ENCODE measurements at places on chromosomes 1 and 21.

GRCh38 chr1:55378582-55378981, 163.4 kb upstream of the USP24 start:
- no peak for DNase-seq

- DNase-seq, result no peak
These were observed 76.7 kb downstream of the SIPA1L2 start for GRCh38 chr1:232553050-232553754.

- no peak for DNase-seq
These were observed 65.7 kb downstream of the RUNX3 start for GRCh38 chr1:24864370-24864777.

DNA sequence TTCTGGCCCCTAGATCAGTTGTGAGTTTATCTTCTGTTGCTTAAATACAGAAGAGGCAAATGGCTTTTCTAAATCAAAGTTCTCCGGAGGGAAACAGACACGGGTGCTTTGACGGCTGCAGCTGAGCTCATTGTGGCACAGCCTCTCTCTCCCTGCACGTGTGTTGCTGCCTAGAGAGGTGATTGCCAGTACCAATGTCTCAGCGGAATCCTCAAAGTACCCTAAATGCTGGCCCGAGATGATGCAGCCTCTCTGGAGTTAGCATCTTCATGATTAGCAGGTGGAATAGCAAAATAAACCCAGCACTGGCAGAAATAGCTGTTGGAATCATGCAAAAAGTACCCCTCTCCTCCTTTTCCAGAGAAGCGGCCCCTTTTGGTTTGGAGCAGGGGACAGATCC, 192.2 kb downstream of the PRDM2 start:
- DNase-seq, result no peak

- DNase-seq, result no peak
These were observed 97.3 kb downstream of the TAS1R2 start for GRCh38 chr1:18761948-18762840.

- no peak for DNase-seq
These were observed 65.5 kb downstream of the DMRTB1 start for GRCh38 chr1:53524428-53525375.

DNA sequence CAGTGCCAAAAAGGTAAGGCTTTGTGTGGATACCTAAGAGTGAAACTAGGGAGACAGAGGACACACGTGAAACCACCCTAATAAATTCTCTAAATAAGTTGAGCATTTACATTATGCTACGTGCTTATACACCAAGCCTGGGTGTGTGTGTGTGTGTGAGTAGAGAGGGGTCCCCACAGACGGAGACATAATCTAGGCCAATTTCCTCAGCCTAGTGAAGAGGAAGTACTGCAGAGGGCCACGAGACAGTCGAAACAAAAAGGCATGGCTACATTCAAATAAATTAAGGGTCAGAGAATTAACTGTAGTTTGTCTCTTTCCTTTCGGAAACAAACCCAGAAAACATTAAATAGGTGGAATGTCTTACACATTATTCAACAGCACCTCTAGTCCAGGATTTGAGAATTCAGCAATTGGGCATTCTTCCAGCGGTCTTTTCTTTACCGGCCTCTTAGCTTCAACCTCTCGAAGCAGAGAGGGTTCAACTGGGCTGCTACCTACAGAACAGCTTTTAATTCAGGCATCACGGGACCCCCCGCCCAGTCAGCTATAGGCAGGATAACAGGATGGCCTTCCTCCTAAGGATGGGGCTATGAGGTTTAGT, 75.0 kb downstream of the DESI2 start:
- no peak for DNase-seq

- DNase-seq, result no peak
These were observed 563.3 kb downstream of the KIF26B start for GRCh38 chr1:245718123-245718522.

DNA sequence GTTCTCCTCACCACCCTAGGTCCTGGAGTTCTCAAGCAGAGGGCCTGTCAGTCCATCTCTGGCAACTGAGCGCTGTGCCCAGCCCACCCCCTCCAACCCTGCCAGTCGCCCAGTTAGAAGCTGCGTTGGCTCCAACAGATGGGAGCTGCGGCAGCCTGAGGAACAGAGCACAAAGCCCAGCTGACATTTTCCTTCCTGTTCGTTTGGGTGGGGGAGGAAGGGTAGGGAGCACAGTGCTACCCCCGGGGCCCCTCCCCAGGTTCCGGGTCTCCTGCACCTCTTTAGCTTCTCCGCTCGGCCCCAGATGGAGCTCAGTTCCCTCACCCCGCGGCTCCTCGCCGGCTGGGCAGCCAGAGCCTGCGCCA, 1.4 kb downstream of the LRRN2 start:
- DNase-seq, result no peak

DNA sequence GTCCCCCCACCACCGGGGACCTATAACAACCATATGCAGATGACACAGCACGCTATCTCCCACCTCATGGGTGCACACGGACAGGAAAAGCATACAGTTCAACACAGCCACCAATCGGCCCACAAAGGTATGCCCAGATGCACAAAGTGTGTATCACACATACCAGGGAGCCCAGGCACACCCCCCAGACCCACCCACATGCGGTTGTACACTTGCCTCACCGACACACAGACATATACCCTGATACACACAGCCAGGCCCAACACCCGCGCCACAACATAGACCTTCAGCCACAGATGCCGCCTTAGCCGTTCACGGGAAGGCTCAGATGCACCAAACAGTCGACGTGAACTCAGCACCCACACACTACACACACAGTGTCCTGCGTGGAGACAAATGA, 5.5 kb downstream of the CROCC start:
- DNase-seq, result no peak

- DNase-seq, result peak; percentile 44
These were observed 43.0 kb downstream of the UBE2U start for GRCh38 chr1:64246294-64246917.

GRCh38 chr1:85607126-85607920, 26.8 kb downstream of the CCN1 start:
- DNase-seq, result no peak

GRCh38 chr1:82449506-82450057, 648.8 kb downstream of the ADGRL2 start:
- no peak for DNase-seq

GRCh38 chr1:905811-906599, 17.7 kb upstream of the SAMD11 start:
- no peak for DNase-seq

DNA sequence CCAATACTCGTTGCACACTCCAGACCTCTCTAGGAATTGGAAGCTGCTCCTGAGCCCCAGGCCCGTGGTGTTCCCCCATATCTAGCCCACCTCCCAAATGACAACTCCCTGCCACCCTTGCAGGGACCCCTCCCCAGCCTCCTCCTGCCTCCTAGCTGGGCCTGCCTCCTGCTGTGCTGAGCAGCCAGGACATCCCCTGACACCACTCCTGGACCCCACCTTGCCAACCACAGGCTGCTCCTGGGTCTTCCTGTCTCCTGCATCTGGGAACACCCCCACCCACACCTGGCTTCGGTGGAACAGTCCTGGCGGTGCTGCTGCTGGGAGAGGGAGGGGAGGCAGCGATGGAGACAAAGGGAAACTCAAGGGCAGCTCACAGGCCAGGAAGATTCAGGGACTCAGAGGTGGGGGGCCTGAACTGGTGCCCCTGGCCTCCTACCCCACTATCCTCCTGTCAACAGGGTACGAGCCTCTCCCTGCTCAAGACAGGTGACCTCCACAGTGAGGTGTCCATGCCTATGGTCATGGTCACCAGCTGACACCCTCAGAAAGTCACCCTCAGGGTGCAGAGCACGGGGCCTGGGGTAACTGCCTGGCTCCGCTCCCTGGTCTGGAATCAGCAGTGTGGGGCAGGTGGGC, 81.2 kb downstream of the RIPK4 start:
- no peak for DNase-seq

GRCh38 chr21:46095814-46096595, 1.9 kb upstream of the COL6A2 start:
- DNase-seq, result no peak
